ENCODE measurements at places on chromosomes 7 and 10. TPM values are rescaled to one million over a fixed set of nuclear protein-coding genes. Genes with fewer than 3 reads are reported as not detected.

Gene CYP3A7
- 0.14 TPM for total RNA-seq

Gene POLR2J3
- total RNA-seq, result 32.2 TPM

Gene PAPOLB
- total RNA-seq, result 0.14 TPM

Gene MRLN
- total RNA-seq, result not detected

Gene KAZALD1
- total RNA-seq, result 18.2 TPM

Measured in smooth muscle cell of bladder (primary cell).